ENCODE measurements at places on chromosomes 11 and 22.

DNA sequence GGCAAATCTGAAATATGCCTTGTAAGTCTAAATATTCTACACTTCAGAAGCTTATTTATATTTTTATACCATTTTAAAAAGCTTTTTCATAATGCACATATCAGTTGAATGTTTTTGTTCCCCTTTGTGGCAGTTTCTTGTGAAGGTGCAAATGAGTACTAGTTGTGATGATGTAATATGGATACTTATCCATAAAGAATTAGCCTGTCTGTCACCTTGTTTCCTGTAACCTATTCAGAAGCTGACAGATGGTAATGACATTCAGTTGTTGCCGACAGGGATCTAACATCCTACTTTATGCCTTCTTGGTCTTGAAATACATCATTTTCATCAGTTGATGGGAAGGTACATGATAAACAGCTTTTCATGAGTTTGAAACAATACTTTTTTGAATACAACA is 2.9 kb downstream of the QSER1 start:
- no peak for DNase-seq

DNA sequence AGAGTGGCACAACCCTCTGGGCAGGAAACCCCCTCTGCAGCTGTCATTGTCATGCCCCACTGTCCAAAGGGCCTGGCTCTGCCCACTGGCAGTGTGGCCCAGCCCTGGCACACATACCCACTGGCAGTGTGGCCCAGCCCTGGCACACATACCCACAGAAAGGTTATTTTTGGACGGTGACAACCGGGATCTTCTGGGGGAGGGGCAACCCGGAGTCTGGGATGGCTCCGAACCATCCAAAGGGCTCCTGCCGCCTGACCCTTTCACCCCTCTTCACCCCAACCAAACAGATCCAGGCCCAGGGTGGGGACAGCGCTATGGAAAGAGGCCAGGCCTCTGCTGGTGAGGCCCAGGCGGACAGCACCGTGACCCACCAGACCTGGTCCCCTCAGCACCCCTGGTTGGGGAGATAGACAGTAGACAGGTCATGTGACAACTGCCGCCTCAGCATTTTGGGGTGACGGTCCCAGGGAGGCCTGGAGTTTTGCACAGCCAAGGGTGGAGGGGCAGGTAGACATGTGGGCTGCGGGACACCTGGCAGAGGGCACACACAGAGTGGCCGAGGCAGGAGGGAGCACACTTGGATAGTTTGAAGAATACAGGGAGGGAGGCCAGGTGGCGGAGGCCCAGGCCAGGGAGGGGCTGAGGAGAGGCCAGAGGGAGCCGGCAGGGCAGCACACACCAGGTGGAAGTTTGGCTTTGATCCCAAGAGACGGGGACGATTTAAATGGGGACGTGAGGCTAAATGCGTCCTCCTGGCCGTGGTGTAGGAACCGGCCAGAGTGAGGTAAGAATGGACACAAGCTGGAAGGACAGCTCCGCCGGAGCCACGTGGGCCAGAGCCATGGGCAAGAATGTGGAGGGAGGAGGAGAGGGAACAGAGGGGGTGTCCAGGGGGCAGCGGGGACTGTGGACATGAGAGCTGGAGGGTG is 2.9 kb downstream of the MAPK12 start:
- no peak for DNase-seq

DNA sequence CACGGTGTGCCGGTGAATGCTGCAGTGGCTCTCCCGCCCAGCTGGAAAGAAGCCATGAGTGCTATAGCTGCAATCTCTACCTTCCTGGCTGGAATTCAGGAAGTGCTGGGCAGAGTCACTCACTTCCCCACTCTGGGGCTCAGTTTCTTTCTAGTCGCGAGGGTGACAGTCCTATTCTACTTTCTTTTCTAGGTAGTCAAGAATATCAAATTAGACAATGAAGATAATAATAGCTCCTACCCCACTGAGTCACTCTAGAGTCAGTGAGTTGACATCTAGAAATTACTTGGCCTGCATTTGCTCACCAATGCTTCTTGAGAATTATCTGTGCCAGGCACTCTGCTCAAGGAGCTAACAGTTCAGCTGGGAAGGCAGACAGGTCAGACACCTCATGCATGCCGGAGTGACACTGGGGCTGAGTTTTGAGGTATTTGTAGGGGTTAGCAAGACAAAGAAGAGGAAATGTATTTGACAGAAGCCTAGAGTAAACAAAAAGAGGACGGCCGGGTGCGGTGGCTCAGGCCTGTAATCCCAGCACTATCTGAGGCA is 3.2 kb downstream of the CENPM start:
- DNase-seq = no peak

DNA sequence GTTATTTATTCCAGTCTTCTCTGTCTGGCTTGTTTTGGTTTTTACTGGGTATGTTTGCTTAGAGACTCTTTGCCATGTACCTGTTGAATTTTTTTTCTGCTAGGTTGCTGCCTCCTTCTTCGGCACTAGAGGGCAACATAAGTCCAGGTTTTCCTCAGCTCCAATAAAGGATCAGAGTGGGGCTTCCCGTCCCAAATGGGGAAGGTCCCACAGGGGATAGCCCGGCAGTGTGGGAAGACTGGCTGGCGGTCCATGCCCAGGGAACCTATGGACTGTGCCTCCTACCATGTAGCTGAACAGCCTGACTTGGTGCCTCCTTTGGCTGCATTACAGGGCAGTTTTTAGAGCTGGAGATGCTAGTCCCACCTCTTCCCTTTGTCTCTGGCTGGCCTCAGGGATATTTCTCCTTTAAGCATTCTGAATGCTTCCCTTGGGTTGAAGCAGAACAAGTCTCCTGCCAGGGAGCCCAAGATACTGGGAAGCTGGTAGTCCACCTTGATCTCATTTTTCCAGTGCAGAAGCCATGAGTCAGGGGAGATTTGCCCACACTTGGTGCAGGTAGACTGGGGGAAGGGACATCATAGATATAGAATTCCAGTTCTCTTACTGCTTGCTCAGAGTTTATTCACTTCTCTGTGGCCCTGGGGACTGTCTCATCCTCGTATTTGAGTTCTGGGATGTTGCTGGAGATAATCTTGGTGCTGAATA is 60.2 kb downstream of the BRD1 start:
- no peak for DNase-seq

GRCh38 chr11:12841946-12842630 is 167.0 kb upstream of the RASSF10 start:
- DNase-seq = no peak

DNA sequence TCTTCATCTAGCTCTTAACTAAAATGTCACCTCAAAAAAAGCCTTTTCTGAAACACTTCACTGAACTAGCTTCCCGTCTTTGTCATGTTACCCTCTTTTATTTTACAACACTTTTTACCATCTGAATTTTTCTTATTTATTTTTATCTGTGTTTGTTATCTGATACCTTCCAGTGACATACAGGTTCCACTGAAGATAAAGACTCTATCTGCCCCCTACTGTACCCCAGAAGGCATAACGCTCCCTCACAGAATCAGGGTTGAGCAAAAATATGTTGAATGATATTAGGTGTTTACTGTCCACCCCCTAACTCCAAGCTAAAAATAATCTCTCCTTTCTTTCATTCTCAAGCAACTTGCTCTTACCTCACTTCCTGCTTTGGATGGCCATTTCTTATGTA is 654.2 kb downstream of the NELL1 start:
- DNase-seq = no peak

GRCh38 chr11:66857234-66857926 is 516 bp downstream of the LRFN4 start:
- no peak for DNase-seq

DNA sequence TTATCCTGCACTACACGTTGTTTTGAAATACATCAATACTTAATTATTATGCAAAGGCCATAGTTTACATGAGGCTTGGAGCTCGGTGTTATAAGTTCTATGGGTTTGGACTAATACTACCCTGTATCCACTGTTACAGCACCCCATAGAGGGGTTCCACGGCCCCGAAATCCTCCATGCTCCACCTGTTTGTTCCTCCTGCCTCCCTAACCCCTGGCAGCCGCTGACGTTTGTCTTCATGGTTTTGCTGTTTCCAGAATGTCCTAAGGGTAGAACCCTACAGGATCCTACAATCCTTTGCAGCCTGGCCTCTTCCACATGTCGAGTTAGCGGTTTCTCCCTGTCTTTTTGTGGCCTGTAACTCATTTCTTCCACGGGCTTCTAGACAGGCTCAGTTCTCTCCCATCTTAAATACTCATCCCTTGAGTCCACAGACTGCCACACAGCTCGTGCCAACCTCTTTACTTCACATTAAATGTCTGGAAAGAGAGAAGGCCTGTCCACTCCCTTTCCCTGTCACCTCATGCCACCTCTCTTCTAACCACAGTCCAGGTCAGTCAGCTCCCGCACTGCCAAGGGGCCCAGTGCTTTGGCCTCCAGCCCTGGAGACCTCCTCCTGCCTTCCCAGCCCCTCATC is 42.4 kb upstream of the TH start:
- no peak for DNase-seq

DNA sequence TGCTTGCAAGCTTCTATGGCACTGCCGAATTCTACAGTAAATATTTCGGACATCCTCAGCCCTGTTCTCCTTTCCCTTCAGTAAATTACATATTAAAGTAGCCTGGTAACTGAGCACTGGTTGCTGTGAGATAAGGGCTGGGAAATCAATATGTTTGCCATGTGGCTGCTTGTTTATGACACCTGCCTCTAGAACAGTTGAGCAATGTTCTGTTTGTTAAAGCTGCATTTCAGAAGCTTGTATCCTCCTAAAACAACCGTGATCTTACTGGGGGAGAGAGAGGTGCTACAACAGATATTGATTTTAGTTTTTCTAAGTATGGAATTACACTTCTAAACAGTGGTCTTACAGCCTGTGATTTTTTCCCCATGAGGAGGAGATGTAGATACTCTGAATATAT is 39.4 kb downstream of the ZBTB16 start:
- DNase-seq = no peak

DNA sequence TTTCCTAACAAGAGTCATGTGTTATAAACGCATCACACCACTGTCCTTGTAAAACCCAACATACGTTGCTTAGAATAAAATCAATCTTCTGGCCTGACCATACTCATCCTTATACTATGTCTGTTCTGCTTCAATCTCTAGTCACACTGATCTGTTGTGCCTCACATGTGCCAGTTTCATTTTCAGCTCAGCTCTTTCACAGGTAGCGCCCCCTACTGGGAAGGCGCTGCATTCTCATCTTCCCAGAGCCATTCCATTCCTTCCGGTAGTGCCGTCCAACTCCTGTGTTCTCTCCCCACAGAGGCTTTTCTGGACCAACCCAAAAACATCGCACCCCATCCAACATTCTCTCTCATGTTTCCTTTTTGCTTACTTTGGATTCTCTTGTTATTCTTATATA is 22.2 kb downstream of the CASP5 start:
- peak; percentile 15 for DNase-seq

GRCh38 chr22:24423519-24424000 is 3.8 kb upstream of the ADORA2A start:
- DNase-seq = peak; percentile 41

DNA sequence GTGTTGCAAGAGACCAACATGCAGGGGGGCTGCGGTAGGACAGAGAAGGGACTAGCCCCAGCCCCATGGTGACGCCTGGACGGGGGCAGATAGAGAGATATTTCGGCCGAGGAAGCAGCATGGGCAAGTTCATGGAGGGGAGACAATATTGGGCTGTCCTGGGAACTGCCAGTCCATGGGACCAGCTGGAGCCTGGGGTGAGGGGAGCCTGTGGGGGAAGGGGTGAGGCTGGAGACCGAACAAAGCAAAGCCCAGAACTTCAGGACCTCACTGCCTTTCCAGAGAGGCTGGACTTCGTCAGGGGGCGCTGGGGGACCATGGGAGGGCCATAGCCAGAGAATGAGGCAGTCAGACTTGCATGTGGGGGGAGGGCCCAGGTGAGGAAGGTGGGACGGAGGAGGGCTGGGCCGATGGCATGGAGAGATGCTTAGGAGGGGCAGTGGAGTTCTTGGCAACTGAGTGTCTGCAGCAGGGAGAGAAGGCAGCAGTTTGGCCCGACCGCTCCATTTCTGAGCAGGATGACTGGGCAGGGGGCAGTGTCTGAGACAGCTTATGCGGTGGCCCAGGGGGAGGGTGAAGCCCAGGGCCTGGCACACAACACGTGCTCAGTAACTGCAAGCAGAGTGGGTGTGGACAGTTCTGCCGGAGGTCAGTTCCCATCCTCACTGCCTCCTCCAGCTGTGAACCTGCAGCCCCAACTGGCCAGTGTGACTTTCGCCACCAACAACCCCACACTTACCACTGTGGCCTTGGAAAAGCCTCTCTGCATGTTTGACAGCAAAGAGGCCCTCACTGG is 712 bp downstream of the UPK3A start:
- no peak for DNase-seq

- DNase-seq = no peak
Observed at GRCh38 chr11:62575156-62575555, 1.5 kb upstream of the EEF1G start.

DNA sequence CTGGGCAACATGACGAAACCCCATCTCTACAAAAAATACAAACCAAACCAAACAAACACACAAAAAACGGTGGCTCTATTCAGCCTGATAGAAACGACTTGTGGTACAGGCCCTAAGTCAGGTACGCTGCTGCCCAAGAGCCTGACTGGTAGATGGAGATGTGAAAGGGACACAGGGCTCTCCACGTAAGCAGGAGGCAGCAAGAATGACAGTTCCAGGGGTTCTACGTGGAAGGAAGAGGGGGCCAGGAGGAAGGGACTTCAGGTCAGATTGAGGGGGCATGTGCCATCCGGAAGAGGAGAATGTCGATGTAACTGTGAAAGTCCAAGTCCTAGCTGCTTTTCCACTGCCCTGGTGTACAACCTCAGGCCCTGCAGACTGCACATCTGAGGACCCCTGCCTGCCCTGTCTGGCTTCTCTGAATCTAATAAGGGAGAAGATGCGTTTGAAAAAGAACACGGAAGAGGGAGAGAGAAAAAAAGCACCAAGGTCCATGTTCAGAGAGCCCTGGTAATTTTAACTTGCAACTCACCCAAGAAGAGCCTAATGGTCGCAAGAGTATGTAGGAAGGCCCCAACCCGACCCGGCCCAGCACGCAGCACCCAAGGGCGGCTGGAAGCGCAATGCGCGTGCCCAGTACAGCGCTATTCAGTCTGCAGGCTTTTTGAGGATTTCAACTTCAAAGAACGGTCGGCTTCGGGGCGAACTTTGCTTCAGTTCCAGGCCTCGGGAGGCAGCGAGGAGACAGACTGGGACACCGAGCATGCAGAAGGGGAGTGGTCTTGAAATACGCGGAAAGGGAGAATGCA is 909 bp upstream of the ZNRD2 start:
- no peak for DNase-seq

DNA sequence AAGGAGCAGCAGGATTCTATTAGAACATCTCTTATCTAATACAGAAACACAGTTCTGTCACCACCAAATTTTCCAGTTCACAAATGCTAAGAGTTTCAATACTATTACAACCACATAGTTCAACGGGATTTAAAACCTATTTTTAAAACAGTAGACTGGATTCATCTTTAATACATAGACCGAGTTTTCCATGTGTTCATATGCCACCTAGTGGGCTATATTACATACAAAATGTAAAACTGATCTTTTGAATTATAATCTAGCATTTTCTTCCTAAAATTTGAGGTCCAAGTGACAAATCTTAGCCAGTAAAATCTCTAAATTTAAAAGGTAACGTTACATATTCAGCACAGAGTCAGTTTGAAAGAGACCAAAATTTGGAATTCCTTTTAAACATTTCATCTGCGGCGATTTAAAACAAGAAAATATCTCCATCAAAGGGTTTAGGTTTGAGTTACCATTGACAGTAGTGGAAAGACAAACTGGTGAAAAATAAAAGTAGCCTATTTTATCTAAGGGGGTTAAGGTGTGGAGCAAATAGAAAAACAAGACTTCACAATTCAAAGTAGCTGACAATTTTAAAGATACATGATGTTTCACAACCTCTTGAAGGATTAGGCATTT is 269.3 kb upstream of the MPPED2 start:
- DNase-seq = no peak

All from stimulated activated CD8-positive, alpha-beta memory T cell treated with anti-CD3 and anti-CD28 coated beads, Interleukin-4, amount 100 ng/mL, for 1 hour (primary cell).